ENCODE measurements at places on chromosomes 1 and 21. TPM values are rescaled to one million over a fixed set of nuclear protein-coding genes. Genes with fewer than 3 reads are reported as not detected.
A peak's percentile ranks its signal among the peaks of the same experiment; 100 is the strongest.

The KRTAP6-2 gene
- total RNA-seq, result not detected

The KRTAP13-2 gene
- not detected for total RNA-seq

The SELE gene
- not detected for total RNA-seq

The BGLAP gene
- 0.40 TPM for total RNA-seq

The CYP4Z1 gene
- total RNA-seq, result not detected

The CAMSAP2 gene
- 16.7 TPM for total RNA-seq

The HPCAL4 gene
- 0.16 TPM for total RNA-seq

The S100A14 gene
- total RNA-seq, result 0.54 TPM

The C1orf210 gene
- not detected for total RNA-seq

The PLA2G5 gene
- total RNA-seq, result not detected

The TMPRSS3 gene
- 1.2 TPM for total RNA-seq

The USF1 gene
- 65.8 TPM for total RNA-seq

The OR11L1 gene
- not detected for total RNA-seq

The CRP gene
- 0.54 TPM for total RNA-seq

DNA sequence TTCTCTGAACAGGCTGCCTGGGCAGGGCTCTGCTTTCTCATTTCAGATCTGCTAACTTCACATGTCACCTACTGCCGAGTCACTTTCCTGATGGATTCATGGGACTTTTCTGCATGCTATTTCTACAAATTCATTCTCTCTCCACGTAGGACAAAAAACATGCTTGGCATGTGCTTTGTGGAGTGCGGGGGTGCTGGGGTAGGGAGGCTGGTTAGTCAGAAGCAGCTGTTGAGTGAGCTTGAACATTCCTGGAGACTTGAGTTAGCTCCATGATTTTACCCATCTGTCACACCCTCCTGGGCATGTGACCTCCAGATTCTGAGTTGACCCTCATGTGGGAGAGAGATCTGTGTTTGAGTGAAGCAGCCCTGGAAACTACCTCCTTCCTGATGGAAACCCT is 71.4 kb downstream of the UCK2 start:
- DNase-seq, result no peak

DNA sequence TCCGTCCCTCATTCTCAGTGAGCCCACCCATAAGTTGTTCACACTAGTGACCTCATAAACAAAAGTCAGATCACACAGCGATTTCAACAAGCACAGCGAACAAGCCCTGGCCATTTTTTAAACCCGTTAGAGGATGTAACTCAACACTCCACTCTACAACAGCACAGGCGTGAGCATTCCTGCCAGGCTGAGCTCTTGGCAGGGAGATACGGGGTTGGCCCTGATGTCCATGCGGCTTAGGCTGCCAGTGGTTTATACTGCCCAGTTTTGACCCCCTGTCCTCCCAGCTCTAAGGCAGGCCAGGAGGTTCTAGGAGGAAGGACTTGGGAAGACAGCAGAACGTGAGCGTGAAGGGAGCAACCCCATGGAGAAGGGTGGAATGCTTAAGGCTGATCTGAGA is 35.0 kb downstream of the PARP1 start:
- no peak for DNase-seq

DNA sequence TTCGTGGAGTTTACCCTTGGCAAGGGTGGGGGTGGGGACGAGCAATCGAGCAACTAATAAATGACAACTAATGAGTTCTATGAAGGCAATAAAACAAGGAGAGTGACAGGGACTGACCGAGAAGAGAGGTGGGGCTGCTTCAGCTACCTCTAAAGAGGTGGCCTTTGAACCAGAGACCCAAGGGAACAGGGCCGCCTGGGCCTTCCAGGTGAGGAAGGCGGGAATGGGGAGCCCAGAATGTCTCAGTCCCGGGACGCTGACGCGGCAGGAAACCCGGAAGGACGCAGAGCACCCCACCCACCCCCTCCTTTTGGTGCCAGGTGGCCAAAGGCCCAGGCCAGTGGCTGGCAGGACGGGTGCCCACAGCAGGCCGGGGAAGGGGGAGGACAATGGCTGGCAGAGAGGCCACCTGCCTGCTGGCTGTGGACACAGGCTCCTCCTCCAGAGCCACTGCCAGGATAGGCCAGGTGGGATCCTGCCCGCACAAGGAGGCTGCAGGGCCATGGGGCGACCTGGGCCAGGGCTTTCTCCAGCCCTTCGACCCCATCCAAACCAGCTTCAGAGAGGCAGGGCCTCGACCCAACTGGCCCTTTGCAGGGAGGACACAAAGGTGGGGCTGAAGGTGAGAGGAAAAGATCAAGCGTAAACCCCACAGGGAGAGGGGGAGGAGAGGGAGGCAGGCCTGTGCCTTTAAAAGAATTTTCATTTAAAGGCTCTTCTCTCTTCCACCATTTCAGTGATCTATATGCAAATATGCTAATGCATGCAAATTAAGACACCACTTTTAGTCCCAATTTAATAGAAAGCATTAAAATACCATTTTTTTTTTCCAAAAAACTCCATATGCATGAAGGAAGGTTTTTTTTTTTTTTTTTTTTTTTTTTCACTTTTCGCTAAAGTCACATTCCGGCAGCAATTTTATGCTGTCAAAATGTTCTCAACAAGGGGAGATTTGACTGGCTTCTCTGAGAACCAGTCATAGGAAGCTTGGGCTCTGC is 58.1 kb downstream of the CASZ1 start:
- no peak for DNase-seq

DNA sequence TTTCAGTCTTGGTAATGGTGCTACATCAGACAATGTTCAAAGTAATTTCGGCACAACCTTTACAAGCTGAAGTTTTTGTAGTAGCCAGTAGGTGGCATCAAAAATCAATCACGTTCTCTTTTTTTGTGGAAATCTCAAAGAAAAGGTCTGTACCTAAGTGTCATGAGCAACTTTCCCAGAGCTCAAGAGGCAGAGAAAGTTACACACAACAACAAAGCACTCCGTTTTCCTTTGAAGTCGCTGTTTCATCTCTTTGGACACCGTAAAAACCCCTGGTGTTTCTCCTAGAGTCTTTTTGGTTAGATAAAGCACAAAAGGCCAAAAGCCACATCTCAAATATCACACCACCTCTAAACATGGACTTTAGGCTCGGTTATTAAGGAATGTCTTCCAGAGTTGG is 131.6 kb downstream of the LHX8 start:
- peak; percentile 12 for DNase-seq

- no peak for DNase-seq
Observed at GRCh38 chr1:85579622-85580021, 939 bp upstream of the CCN1 start.

DNA sequence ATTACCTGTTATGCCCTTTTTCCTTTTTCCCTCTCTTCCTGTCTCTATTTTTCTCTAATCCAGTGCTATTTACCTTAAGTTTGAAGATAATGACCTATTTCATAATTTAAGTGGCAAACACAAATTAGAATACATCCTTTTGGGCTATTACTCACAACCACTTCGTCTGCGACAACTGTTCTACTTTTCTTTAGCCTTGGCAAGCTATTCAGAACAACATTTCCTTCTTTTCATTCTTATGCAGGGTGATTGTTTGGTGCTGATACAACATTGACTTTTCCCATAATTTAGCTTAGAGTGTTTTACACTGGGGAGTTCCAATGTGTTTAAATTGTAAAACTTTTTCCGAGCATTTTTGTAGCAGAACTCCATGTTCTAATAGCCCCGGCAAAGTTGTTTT is 86.6 kb upstream of the S1PR1 start:
- DNase-seq, result no peak

- DNase-seq, result peak; percentile 83
Observed at GRCh38 chr21:46228345-46229051, at the start of gene LSS. Gene LSS, minus strand, starts transcription at chr21:46228774. Its CDS starts 29 bp downstream, at chr21:46228745.

GRCh38 chr21:18253221-18253620 is 8.6 kb downstream of the CHODL start:
- DNase-seq, result no peak

DNA sequence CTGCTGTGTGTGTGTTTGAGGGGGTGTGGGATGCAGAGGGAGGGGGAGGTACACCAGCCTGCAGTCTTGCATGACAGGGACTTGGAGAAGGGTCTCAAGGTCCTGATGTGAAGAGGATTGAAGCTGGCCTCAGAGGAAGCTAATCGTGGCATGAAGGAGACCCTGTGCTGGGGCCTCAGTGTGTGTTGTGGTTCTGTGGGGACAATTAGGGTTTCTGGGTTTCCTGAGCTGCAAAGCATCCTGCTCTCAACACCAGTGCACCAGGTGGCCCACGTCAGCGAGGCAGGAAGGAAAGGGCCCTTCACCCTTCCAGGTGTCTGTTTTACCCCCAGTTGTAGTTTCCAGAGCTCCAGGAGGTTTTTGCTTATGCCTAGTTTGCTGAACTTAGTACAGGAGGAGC is 52.8 kb downstream of the TENT5C start:
- DNase-seq, result peak; percentile 51

- DNase-seq, result no peak
Observed at GRCh38 chr1:19909392-19909791, 14.0 kb downstream of the PLA2G2E start.

GRCh38 chr1:154014154-154014907 is 23.8 kb downstream of the RPS27 start:
- no peak for DNase-seq

DNA sequence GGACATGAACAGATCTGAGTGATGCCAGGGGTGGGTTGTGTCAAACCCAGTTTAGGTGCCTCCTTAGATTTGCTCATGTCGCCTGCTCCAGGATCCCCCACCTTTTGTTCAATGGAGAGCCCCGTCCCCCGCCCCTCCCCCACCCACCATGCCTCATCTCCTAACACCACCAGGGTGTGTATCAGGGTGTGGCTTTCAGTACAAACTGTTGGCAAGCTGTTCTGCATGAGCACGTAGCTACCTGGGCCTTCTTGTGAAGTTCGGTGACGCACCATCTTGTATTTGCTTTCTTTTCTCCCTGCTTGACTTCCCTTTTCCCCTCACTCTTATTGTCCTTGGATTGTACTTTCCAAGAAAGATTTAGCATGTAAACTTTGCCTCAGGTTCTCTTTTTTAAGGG is 94.8 kb downstream of the EBNA1BP2 start:
- no peak for DNase-seq

DNA sequence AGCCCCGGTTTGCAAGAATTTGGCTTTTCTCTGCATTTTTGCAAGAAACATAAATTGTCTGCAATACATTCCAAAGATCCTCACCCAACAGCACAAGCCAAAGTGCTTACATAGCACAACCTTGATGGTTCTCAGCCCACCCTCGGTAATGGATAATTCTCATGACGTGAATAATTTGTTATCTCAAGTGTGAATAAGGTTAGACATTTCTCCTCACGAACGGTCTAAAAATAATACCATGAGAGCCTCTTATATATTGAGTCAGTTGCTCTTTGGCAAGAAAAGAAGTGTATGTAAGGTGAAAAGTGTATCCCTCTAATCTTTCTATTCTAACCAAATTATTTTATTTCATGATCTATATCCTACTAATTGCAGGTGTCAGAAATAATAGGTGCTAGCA is 33.3 kb downstream of the KRTAP19-8 start:
- no peak for DNase-seq

GRCh38 chr1:235129774-235130570 is 1.3 kb upstream of the TOMM20 start:
- no peak for DNase-seq

DNA sequence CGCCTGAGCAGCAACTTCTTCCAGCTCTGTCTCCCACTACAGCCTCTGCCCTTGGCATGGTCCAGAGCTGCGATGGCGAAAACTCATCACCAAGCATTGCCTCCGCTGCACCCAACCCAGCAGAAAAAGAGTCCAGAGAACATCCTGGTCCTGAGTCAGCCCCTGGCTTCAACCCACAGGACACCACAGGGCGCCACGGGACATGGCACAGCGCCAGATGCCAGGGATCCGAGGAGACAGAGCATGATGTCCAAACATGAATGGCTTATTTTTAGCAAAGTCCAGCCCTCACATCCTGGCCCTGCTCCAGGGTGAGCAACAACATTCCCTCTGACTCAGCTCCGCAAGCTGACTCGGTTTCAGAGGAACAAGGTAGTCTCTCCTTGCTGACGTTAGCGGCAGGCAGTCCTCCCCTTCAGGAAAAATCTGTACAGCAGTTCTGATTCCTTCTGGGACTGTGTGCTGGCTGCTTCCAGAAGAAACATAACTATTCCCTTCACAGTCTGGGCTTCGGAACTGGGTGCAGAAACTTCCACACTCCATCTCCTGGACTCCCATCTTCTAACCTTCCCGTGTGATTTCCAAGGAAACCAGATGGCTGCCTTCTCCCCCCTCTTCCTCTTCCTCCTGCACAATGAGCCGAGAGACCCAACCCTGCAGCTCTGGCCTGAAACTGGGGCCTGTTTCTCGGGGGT is 131.3 kb downstream of the TOMM20 start:
- DNase-seq, result no peak

GRCh38 chr1:167206166-167206835 is 14.4 kb upstream of the POU2F1 start:
- no peak for DNase-seq

- no peak for DNase-seq
Observed at GRCh38 chr1:41533731-41534080, 49.2 kb upstream of the EDN2 start.

DNA sequence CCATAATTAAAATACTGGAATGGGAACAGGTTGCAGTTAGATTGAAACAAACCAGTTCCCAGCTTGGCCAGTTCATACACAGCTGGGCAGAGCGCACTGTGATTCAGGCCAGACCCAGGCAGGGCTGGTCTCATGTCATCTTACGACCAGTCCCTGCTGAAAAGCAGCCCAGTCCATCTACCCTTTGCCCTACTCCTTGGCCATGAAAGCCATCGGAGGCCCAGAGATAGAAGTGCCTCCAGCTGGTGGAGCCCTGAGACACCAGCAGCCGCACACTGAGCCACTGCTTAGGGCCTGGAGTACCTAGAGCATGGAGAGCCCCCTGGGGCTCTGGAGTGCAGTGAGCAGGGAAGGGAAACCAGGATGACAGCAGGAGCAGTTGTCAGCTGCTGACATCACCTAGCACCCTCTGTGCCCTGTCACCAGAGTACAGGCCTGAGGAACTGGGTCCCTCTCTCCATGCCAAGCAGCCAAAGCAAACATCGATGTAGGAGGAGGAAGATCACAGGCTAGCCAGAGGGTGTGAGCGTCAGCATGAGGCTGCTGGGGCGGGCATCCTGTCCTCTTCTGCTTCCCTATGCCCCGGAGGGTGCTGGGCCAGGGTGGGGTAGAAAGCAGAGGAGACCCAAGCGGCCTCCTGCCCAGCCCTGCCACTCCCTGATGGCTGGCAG is 34.2 kb upstream of the TMEM125 start:
- DNase-seq, result no peak

- no peak for DNase-seq
Observed at GRCh38 chr1:24127134-24127800, 15.3 kb upstream of the MYOM3 start.

DNA sequence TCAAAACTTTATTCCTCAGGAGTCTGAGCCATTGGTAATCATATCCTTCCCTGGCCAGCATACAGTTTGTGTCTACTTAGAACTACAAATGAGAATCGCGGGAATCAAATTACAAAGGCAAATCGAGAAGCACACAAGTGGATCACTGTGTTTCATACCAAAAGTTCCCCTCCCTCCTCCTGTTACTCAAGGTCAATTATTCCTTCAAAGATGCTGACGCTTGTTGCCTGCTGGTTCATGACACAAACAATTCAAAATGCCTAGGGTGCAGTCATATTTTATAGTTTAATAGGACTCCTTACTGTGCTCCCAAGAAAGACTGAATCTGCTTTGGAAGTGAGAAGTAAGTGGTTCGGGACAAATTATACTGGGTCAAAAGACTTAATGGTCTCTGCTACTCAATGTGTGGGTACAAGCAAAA is 93.0 kb upstream of the PBX1 start:
- no peak for DNase-seq

- no peak for DNase-seq
Observed at GRCh38 chr1:5333291-5333690, 658.9 kb downstream of the NPHP4 start.

Measured in GM12878 (cell line).